Stimulated activated CD8-positive, alpha-beta memory T cell treated with anti-CD3 and anti-CD28 coated beads, Interleukin-4, amount 100 ng/mL, for 24 hours (primary cell): ENCODE measurements at places on chromosomes 5 and 9.

GRCh38 chr9:126043681-126044080 is 282.9 kb upstream of the MVB12B start:
- DNase-seq = no peak

DNA sequence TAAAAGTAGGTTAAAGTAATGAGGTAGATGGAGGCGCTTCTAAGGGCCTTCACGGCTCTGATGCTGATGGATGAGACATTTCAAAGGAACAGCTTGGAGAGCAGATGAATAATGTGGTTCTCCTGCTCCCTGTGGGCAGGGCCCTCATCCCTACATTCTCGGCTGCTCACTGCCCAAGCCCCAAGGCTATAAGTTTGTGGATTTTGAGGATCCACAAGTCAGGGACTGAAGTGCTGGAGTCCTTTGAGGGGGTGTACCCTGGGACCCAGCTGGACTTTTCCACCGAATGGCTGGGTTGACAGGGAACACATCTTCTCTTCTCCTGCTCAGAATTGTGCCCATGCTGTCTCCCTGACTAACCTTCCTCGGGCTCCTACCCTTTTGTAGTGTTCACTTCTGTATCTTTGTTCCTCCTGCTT is 21.4 kb upstream of the CXCL14 start:
- DNase-seq = no peak

DNA sequence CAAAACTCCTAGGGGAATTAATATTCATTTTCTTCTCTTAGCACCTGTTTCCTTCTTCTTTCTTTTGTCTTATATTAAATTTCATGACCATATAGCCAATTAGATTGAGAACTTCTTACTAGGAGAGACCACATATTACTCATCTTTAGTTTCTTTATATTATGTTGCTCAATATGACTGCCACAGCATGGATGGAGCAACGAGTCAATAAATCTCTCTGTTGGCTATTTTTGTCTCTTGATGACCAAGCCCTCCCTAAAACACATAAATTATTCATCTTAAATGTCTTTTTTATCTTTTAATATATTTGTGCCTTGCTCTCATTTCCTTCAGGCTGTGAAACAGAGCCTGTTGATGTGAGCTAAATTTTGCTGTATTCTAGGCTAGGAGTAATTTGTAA is 123.0 kb downstream of the ADAMTSL1 start:
- no peak for DNase-seq

DNA sequence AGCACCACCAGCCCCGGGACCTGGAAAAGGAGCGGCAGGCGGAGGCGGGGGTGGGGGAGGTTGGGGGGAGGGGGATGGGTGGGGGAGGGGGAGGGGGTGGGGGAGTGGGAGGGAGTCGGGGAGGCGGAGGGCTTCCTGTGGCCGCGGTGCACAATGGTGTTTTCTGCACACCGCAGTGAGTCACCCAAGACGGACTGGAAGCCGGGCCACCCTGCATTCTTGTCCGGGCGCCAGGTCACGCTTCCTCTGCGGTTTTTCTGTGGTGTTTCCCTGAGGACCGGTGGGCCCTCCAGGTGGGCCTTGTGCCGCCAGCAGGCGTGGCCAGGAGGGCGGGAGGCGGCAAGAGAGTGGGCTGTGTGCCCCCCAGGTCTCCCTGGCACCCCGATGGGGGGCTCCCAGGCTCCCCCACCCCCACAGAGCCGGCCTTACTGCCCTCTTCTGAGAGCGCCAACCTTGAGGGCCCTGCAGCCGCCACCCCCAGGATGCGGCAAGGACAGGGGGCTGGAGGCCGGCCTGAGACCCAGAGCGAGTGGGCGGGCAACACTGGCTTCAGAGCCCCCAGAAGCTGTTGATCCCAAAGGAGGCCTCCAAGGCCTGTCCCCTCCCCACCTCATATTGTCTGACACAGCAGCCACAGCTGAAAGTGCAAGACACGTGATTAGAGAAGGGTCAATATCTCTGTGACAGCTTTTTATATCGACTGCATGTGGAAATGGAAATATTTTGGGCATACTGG is 11.1 kb downstream of the EXD3 start:
- peak; percentile 39 for DNase-seq

GRCh38 chr9:116605904-116606341 is 81.2 kb upstream of the TRIM32 start:
- DNase-seq = no peak

DNA sequence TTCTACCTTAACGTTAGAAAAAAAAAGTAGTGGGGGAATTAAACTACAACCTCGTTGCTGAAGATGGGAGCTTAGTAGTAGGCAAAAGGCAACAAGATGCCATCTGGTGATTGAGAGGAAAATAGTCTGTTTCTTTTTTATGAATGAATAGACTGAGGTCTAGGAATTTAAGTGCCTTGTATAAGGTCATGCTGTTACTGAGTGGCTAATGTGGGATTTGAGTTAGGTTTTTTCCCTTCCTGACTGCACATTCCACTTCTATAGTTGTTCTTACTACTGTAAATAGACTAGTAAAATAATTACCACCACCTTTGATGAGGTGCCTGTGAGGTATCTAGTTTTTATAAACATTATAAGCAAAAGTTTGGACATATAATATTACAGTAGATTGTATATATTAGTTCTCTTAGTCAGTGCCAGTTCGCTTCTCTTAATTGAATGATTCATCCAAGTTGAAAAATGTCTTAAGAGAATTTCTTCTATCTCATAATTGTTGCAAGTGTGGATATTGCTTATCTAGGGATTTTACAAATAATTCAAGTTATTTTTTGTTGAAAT is 19.1 kb downstream of the FSD1L start:
- no peak for DNase-seq

DNA sequence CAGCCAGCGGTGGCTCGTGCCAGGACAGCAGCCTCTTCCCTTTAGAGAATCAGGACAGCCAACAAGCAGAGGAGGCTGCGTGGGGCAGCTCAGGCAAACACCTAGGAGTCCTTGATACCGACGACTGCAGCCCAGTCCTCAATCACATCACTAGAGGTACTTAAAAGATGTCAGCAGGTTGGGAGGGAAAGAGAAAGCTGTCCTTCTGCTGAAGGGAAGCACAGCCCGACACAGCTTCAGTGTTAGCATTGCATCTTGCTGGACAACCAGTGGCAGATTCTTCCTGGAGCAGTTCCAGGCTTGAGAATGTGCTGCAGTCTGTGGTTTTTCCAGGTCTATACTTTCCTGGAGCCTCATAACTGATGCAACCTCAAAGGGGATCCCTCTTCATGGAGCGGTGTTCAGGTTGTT is 230.5 kb downstream of the SYK start:
- DNase-seq = no peak

- DNase-seq = no peak
Measured at GRCh38 chr5:87361031-87361445, 51.7 kb downstream of the CCNH start.
